Immature natural killer cell (primary cell): ENCODE measurements at places on chromosomes 1 and 21.

DNA sequence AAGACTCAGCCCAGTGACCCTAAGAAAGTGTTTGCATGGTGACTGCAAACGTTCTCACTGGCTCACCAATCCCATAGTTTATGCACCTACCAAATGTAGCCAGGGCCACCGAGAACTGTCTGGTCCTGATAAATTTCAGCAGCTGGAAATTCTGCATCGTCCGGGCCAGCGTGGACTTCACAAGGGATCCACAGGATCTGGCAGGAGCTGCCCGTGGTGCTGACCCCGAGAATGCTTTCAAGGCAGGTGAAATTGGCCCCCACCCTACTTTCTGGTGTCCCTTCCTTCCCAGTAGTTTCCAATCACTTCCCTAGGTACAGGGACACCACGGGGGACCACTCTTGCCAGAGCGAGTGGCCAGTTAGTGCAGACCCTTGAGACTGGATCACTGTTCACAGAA, 26.2 kb downstream of the UBASH3A start:
- DNase-seq: no peak

DNA sequence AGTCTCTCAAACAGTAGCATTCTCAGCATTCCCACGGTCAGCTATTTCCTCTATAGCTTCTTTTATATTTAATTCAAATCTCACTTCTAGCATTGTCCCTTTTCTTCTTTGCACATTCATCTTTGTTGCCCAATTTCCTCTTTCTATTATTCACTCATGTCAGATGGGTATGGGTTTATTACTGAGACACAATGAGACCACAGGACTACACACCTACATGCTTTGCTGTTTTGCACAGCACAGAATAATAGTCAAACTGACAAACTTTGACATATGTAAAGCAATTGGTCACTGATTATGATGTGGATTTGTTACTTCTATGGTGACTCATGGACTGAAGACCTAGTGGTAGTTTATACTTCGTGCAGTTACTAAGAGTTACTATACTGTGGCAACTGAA, 5.8 kb upstream of the CD1C start:
- no peak for DNase-seq

DNA sequence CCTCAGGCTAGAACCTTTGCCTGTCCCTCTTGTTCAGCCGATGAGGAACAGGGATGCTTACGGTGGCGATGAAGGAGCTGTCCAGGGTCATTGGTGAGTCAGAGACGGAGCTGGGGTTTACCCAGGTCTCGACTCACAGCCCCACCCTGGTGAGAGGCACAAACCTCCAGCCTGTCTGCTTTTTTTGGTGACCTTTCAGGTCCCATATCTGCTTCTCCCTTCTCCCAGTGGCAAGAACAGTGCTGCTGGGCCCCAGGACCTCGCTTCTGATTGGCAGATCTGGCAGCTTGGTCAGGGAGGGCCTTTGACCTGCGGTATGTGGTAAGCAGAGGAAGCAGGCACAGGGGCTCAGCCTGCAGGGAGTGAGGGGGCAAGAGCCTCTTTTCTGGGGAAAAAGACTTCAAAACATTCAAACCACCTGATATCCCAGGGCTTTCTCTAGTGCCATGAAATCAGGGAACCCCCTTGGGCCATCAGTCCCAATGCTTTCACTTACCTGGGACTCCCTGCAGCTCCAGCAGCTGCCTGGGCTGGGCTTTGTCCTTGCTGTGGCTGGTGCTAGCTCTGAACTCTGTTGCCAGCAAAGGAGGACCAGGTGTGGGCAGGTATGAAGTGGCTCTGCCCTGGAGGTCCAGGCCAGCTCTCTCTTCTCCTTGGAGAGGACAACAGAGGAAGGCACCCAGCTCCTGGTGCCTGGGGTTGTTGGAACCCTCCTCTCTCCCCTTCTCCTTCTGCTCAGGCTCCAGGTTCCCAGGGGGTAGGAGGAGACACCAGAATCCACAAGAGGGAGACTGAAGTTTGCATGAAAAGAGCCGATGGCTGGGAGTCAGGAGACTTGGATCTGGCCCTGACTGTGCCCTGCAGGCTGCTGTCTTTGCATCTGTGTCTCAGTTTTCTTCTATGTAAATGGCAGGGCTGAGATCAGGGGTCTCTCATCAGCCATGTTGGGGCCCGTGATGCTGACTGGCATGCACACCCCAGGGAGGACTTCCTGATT, 41.4 kb downstream of the TRIM62 start:
- DNase-seq: no peak

DNA sequence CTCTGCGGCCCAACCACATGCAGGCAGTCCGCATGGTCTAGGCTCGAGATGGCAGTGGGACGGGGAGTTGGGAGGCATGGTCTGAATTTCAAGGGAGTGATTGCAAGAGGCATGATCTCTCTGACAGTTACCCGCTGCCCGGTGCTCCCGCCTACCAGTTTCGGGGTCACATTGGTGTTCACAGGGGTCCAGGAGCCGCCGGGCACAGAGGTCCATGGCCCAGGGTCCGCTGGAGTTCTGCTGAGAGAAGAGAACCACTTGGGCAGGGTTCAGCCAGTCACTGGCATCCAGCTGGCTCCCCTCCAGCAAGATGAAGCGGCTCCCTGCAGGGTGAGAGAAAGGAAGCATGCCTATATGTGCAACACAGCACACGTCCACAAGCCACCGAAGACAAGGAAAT, 141.3 kb downstream of the ASTN1 start:
- DNase-seq: no peak

- no peak for DNase-seq
Observed at GRCh38 chr1:41465741-41466140, 18.7 kb downstream of the EDN2 start.

DNA sequence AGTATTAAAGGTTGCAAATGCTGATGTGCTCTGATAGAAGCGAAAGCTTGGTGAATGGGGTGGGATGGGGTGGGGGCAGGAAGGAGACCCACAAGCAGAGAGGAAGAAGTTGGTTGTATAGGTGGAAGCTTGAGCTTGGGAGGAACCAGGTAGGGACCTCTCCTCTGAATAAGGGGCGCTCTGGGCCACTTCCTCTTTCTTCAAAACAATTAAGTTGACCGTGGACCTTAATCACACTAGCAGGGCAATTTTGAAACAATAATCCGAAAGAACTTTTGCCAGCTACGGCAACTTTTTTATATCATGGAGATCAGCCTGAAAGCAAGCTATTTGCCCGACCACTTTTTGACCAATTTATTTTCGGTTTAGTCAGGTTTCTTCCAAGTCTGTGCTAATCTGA, 1.9 kb upstream of the DYRK1A start:
- no peak for DNase-seq

GRCh38 chr1:40232444-40232843, 15.3 kb upstream of the TMCO2 start:
- no peak for DNase-seq

GRCh38 chr1:64025051-64025450, 178.4 kb upstream of the UBE2U start:
- DNase-seq: no peak

DNA sequence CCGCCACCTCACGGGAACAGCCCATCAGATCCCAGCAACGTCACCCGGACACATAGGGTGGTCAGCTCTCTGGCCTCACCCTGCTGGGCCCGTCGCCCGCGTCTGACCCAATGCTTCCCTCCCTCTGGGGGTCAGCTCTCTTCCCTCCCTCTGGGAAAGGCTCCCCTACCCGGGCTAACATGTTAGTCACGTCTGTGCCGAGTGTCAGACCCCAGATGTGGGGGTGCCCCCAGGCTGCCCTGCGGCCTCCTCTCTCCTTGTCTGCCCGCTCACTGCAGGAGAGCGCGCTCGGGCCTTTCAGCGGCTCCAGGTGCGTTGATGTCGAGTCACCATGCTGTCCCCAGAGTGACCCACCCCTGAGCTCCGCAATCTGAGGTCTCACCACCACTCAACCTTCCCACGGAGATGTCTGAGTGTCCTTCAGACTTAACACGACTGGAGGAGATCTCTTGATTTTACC, 34.3 kb downstream of the SLC37A1 start:
- no peak for DNase-seq

GRCh38 chr1:201299968-201300367, 16.7 kb downstream of the PKP1 start:
- DNase-seq: no peak

- no peak for DNase-seq
Observed at GRCh38 chr1:99782397-99782796, 16.0 kb upstream of the FRRS1 start.

- DNase-seq: no peak
Observed at GRCh38 chr1:44101328-44101727, 17.3 kb upstream of the KLF17 start.

DNA sequence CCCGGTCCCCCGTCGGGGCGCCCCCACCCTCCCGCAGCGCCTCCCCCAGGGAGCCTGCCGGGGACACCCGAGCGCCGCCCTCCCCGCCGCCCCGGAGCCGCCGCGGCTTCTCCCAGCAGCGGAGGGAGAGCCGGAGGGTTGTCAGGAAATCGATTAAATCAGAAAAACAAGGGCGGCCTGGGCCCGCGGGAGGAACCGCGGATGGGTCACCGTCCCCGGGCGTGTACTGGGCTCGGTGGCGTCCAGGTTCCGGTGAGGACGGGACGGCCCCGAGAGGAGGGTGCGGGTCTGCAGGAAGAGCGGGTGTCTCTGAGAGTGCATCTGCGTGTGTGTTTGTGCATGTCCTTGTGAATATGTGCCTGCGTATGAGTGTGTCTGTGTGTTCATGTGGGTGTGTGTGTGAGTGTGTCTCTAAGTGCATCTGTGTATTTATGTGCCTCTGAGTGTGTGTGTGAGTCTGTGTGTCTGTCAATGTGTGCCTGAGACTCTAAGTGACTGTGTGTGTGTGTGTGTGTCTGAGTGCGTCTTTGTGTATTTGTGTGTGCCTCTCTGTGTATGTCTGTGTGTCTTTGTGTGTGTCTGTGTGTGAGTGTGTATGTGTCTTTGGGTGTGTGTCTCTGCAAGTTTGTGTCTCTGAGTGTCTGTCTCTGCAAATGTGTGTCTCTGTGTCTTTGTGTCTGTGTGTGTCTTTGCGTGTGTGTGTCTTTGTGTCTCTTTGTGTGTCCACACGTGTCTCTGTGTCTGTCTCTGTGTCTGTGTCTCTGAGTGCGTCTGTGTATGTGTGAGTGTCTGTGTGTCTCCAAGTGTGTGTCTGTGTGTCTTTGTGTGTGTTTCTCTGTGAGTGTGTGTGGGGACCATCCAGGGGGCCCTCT, 1.1 kb downstream of the SPSB1 start:
- peak; percentile 46 for DNase-seq

DNA sequence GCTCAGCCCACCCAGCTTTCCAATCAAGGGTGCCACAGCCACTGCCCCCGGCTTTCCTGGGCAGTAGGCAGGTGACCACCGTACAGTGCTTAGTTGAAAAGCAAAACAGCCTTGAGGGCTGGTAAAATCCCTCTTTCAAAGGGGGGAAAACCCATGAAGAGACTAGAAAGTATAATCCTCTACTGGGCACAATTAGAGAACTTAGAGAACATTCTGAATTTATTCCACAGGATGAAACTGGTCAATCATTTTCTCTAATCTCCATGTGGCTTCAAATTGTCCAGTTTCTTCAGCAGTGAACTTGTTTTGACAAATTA, 15.3 kb upstream of the LRRC47 start:
- DNase-seq: no peak

- DNase-seq: no peak
Observed at GRCh38 chr1:162327788-162328165, 48.9 kb downstream of the SPATA46 start.

DNA sequence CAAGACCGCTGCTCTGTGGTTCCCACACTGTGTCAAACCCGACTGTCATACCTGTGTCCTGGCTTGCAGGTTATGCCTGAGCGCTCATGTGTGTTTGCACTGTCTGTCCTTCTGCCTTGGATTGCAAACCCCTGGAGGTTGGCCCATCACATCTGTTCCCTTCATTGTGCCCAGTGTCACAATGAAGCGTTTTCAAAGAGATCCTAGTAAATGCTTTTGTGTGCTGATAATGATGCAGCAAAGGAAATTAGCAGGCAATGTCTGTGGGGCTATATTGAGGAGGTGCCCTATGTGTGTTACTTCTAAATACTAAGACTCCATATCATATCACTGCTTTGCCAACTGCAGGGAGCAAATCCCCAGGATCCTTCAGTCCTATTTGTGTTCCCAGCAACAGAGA, 424.4 kb upstream of the NFIA start:
- no peak for DNase-seq

DNA sequence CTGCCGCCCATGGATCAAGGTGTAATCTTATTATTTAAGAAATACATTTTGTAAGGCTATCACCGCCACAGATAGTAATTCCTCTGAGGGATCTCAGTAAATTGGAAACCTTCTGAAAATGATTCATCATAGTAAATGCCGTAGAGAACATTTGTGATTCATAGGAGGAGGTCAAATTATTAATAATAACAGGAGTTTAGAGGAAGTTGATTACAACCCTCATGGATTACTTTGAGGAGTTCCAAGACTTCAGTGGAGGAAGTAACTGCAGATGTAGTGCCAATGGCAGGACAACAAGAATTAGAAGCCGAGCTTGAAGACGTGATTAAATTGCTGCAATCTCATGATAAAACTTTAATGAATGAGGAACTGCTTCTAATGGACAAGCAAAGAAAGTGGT, 280.1 kb downstream of the PTPRC start:
- no peak for DNase-seq

- no peak for DNase-seq
Observed at GRCh38 chr1:227731241-227731677, 3.8 kb downstream of the JMJD4 start.
